ENCODE measurements at places on chromosomes 7 and 10.

- DNase-seq: no peak
These were observed 81.3 kb upstream of the SFMBT2 start for GRCh38 chr10:7491949-7492659.

DNA sequence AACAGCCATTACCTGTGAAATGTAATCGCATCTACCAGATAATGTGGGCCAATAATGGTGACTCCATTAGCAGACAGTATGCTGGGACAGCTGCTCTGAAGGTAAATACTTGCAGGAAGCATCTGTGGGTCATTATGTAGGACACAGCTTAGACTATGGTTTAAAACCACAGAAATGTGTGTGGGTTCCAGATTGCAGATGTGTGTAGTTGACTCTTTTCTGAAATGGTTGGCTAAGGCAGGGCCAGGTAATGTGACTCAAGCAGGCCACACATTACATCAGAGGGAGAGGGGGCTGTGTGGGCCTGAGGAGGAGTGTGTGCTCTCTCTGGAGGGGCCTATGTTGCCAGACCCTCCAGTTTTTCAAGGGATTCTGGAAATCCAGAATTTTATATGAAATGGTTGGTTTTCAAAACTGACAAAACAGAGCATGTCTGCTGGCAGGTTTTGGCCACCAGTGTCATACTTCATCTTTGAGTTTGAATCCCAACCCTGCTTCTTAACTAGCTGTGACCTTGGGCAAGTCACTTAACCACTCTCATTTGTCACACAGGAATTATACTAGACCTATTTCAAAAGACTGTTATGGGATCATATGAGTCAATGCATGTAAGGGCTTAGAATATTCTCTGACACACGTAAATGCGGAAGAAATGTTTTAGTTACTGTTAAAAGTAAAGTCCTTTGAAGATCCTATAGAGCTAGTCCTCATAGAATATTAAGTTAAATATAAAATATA lies 64.5 kb downstream of the MCMBP start:
- no peak for DNase-seq

DNA sequence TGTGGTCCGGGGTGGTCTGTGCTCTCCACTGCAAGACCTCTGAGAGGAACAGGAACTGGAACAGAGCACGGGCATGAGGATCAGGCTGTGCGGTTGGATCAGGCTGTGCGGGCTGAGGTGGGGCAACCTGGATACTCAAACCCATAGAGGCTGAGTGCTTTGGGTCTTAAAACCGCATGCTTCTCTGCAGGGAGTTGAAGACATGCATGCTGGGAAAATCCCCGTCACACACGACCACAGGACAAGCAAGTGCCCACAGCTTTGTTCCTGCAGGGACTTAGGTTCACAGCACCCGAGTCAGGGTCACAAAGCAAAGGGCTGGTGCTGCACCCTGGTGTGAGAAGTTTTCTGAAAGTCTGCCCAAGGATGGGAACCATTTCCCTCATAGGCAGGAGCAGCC lies 221.2 kb downstream of the ZMYND11 start:
- no peak for DNase-seq

DNA sequence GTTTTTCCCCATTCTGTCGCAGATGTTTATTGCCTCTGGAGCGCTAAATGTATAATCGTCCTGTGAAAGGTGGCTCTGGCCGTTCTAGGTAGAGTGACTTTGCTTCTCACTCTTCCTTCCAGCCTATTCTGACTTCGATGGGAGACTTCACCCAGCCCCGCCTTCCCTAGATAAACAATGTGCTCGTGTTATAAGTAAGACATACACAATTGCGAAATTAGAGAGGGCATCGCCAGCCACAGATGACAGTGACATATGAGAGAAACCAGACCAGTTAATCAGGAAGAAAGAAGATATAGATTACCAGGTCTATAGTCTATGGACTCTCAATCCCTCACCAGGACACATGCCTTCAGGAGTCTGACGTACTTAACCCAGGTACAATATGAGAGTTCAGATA lies 1050.5 kb upstream of the AUTS2 start:
- no peak for DNase-seq

- DNase-seq: no peak
These were observed 36.8 kb upstream of the ANK3 start for GRCh38 chr10:60426425-60426824.

DNA sequence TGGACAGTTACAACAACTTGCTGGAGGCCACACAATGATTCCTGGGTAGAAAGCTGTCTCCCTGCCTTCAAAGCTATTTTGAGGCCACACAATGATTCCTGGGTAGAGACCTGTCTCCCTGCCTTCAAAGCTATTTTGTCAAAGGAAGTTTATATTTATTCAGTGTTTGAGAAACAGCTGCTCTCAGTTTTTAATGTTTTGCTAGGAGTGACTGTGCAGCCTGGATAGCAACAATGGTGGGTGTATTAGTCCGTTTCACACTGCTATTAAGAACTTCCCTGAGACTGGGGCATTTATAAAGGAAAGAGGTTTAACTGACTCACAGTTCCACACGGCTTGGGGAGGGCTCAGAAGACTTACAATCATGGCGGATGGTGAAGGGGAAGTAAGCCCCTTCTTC lies 3.9 kb upstream of the SGPL1 start:
- no peak for DNase-seq

GRCh38 chr10:70885481-70885880 lies 2.9 kb downstream of the PCBD1 start:
- DNase-seq: no peak

GRCh38 chr7:157309988-157310668 lies 26.7 kb upstream of the DNAJB6 start:
- no peak for DNase-seq

- peak; percentile 73 for DNase-seq
These were observed 441 bp downstream of the FBH1 start for GRCh38 chr10:5890452-5890915.

GRCh38 chr7:75532639-75533038 lies 40.5 kb downstream of the SPDYE5 start:
- DNase-seq: no peak

- DNase-seq: no peak
These were observed 17.1 kb downstream of the COL13A1 start for GRCh38 chr10:69818676-69819239.

DNA sequence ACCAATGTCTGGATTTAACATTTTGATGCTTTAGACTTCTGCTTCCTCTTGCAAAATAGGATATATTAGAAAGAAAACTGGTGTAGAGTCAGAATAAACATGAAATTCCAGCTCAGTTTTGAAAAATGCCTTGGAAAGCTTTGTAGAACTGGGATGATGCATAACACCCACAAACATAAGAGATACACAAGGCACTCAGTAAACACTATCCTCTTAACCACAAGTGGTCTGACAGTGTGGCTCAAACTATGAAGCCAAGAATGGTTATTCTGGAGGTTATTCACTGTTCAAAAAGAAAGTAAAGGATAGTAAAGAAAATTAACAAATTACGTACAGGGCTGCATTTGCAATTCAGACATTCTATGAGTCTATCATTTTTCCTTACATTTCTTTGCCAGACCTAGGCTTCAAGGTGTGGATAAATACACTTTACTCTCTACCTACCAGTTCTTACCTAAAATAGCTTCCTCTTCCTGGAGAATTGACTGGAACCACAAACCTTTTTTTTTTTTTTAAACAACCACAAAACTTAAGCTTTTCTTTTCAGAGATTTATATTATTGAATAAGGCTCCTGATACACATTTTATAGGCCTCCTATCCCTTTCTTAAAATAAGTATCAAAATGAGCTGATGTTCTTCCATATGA lies 9.0 kb upstream of the RSBN1L start:
- no peak for DNase-seq

GRCh38 chr7:117772421-117772820 lies 100.8 kb downstream of the CTTNBP2 start:
- no peak for DNase-seq

DNA sequence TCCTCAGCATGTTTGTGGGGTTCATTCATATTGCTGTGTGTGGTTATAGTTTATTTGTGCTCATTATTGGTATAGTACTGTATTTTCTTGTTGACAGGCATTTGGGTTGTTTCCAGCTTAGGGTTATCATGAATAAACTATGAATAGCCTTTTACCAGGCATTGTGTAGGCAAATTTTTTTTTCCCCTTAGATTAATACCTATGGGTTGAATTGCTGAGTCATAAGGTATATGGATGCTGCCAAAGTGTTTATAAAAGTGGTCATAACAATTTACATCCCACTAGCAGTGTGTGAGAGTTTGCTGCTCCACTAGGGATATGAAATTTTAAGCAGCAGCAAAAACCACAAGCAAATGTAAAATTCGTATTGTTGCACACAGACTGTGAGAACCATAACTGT lies 175.0 kb downstream of the PLPP4 start:
- no peak for DNase-seq

GRCh38 chr10:15211464-15211979 lies 43.0 kb upstream of the NMT2 start:
- DNase-seq: no peak

- DNase-seq: no peak
These were observed 219.5 kb downstream of the POLR1F start for GRCh38 chr7:19489162-19489820.

GRCh38 chr10:38047666-38048065 lies 37.2 kb downstream of the ZNF33A start:
- no peak for DNase-seq

GRCh38 chr10:118965645-118966044 lies 63.9 kb upstream of the NANOS1 start:
- no peak for DNase-seq

DNA sequence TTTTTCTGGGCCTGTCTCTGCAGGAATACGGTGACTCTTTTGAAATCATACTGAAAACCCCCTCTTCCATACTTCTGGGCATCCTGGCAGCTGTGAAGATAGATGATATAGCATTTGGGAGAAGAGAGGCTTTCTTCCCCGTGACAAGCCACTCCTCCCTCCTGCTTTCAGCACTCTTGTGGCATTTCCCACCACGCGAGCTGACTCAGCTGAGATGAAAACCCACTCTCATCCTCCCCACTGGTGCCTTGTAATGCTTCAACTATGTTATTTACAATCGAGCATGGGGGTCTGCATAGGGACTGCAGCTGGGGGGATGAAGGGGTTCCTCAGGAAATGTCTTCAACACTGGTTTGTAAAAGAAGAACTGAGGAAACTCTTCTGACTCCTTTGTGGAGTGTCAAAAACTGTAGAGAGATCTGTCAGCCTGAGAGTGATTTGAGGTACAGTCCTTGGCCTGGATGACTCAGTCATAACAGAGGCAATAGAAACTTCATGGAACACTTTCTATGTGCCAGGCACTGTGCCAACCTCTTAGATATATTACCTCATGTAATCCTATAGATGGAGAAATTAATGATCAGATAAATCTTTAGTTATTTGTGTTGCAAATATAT lies 1.7 kb upstream of the TBATA start:
- DNase-seq: no peak

- no peak for DNase-seq
These were observed 60.1 kb downstream of the ZNF783 start for GRCh38 chr7:149321978-149322541.

DNA sequence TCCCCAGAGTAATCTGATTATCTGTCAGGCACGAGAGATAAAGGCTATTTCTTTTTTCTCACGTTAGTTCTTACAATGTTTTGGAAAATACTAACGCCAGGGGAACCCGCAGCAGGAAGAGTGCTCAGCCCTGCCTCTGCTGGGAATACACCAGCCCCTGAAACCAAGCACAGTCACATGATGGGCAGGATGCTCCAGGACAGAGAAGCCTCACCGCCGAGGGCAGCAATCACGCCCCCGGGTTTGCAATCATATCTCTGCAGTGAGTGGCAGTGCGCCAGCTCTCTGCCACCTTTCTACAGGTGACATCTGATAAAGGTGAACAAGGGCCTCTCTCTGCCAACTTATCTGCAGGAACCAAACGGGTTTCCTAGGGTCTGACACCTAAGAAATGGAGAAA lies 39.8 kb downstream of the BRI3 start:
- DNase-seq: no peak
